ENCODE measurements at places on chromosomes 6 and 20.
A peak's percentile ranks its signal among the peaks of the same experiment; 100 is the strongest.

DNA sequence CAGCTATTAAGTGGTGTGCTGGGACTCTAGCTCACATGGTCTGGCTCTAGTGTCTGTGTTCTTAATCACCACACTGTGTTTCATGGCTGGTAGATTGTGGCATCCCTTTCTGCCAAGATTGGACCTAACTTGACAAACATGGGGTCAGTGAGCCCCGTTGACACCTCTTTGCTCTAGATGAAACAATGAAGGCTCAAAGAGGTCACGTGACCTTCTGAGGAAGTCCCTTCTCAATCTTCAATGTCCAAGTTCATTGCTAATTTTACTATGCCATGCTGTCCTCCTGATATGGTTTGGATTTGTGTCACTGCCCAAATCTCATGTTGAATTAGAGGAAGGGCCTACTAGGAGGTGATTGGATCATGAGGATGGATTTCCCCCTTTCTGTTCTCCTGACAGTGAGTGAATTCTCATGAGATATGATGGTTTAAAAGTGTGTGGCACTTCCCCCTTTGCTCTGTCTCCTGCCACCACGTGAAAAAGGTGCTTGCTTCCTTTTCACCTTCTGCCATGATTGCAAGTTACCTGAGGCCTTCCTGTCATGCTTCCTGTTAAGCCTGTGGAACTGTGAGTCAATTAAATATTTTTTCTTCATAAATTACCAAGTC, 177.8 kb upstream of the MYLIP start:
- no peak for DNase-seq

DNA sequence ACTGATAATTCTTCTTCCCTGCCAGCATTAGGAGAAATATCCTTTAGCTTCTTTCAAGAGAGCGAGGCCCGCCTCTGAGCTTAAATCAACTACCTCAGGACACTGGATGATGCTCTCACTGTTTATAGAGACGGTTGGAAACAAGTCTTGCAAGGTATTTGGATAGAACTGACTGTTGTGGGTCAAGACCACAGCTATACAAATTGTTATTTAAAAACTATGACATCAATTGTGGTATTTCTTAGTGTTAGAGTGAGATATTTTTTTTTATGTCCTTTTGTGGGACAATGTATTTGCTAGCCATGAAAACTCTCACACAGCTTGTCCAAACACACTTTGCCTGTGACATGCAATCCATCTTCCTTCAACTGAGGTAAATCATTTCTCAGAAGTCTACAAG, 136.3 kb upstream of the PHACTR1 start:
- no peak for DNase-seq

GRCh38 chr6:40399888-40400457, 187.2 kb downstream of the LRFN2 start:
- no peak for DNase-seq

DNA sequence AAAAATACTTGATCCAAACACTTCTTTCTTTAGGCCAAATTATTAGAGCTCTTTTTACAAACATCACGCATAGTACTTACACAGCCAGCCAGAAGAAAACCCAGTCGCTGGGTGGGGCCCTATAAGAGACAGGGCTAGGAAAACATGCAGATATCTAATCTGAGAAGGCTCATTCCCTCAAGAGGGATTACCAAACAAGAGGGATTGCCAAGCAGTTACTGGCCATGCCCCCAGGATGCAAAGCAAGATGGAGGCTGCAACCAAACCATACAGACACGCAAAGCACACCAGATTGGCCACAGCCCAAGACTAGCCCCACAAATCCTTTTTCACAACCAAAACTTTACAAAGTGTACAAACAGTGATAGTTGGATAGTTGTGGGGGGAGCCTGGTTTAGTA, 1235.4 kb upstream of the GJE1 start:
- DNase-seq, result no peak

DNA sequence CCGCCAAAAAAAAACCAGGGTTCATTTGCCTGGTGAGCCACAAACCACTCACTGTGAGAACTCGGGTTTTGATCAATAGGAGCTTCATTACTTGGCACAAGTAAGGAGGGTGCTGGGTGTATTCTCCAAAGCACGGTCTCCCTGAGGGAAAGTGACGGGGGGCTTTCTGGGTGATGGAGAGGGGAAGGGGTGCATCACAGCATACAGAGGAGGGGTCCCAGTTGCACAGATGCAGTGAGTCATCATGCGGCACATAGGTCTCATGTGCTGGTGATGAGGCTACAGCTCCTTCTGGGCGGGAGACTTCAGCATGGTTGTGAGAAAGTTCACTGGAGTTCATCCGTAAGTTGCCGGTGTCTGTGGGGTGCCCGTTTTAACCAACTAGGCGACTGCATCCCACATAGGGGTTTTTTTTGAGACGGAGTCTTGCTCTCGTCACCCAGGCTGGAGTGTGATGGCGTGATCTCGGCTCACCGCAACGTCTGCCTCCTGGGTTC, 36.2 kb downstream of the SUN5 start:
- DNase-seq, result no peak

DNA sequence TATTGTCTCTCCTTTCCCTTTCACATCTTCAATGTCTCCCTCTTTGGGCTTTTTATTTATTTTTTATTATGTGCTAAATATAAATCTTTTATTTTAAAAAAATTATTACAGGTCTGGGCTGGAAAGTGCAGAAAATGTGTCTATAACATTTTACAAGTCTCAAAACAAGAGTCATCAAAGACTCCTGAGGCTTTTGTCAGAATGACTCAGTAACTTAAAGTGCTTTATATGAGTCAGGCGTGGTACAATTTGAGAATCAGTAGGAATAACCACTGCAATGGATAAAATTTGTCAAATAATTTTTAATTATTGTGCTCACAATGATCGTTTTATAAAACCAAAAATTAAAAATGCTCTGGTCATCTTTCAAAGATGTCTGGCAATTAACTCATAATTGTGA, 193.9 kb downstream of the MMUT start:
- no peak for DNase-seq

GRCh38 chr6:104613416-104614001, 246.2 kb downstream of the HACE1 start:
- no peak for DNase-seq

DNA sequence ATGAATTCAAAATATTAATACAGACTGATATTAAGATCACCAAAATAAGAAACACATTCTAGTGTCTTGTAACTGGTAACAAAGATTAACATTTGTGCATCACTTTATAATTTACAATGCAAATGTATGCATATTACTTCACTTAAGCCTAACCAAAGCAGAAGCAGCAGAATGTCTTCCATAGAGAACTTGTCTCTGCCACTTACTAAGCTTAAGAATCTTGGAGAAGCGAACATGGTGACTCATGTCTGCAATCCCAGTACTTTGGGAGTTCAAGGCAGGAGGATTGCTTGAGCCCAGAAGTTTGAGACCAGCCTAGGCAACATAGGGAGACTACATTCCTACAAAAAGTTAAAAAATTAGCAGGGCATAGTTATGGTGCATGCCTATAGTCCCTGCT, 18.8 kb downstream of the AK9 start:
- DNase-seq, result no peak

GRCh38 chr6:83708546-83708969, 343 bp downstream of the SNAP91 start:
- DNase-seq, result no peak

- no peak for DNase-seq
These were observed 164.0 kb downstream of the FOXC1 start for GRCh38 chr6:1773700-1774099.

DNA sequence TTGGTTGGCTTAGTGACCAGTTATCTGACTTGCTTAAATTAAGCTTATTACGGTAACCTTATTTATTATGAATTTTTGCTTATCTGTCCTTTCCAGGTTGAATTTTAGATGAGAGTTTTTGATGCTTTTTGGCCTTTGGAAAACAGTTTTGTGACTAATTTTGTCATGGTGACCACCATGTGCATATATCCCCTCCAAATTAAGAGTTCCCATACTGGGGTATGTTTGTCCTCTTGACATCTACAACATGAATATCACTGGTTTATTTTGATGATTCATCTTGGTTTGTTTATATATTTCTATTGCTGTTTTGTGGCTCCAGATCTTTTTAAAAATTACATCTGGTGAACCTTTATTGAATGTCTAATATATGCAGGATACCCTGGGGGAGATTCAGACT, 61.4 kb downstream of the PHF20 start:
- no peak for DNase-seq

- DNase-seq, result no peak
These were observed 23.7 kb downstream of the SDHAF4 start for GRCh38 chr6:70590400-70590799.

GRCh38 chr20:11917663-11918062, at the start of gene BTBD3:
TSS of gene BTBD3 (plus strand) at chr20:11917893. CDS start at chr20:11918276, 383 bp downstream.
- DNase-seq, result peak; percentile 73

GRCh38 chr6:6626187-6626586, 37.7 kb downstream of the LY86 start:
- DNase-seq, result no peak

- DNase-seq, result no peak
These were observed 21.4 kb upstream of the MYL9 start for GRCh38 chr20:36519944-36520343.

DNA sequence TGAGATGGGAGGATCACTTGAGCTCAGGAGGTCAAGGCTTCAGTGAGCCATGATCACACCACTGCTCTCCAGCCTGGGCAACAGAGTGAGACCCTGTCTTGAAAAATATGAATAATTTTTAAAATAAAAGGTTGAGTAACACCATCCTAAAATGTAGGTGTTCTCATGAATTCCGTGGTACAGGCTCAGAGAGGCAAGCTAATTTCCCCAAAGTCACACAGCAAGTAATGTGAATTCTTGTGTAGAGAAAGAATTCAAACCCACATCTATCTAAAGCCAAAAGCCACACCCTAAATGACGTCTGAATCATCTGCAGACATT, 80.5 kb downstream of the ZNF217 start:
- no peak for DNase-seq

DNA sequence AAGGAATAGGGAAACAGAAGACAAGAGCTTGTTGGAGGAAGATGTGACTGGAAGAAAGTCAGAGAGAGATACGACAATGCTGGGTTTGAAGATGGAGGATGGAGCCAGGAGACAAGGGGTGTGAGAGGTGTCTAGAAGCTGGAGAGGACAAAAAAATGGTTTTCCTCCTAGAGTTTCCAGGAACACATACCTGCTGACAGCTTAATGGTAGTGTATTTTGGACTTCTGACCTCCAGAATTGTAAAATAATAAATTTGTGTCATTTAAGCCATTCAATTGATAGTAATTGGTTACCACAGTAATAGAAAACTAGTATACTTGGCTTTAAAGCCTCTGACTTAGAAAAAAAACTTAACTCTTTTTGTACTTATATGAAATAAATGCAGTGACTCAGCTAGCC, 3.6 kb downstream of the AIG1 start:
- DNase-seq, result no peak

DNA sequence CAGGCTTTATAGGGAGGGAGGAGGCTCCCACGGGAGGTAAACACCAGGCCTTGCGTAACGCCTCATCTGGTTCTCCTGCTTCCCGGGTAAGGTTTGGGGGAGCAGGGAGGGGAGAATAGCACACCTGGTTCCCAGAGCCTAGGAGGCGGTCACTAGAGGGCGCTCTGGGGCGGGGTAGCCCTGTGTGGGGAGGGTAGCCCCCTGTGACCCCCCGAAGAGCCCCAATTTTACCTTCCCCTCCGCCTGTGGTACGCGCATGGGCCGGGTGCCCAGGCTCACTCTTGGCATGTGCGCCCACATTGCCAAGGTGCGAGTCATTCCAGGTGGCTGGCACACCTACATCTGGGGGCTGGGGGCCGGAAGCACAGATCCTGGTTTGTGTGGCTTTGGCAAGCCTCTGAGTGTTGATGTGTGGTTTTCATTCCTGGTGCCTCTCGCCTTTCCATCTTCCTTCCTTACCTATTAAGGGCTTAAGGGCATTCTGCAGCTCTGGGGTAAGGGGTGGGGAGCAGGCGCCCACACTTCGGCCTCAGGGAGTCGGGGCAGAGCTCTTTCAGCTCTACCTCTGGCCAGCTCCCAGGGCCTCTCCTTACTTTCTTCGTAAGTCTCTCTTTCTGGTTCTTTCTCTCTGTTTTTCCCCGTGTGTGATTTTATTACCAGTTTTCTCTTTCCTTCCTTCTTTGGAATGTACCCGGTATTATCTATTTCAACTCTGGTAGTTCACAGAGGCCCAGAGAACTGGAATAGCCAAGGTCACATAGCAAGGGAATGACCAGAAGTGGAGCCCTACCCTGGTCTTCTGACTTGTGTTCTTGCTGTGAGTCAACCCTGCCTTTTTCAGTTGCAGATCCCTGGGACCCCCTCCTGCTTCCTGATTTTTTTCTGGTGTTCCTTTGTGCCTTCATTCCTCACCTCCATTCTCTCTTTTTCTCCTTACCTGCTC, 492 bp upstream of the RNF39 start:
- DNase-seq, result peak; percentile 76

GRCh38 chr6:157607317-157608109, 215.5 kb upstream of the SNX9 start:
- no peak for DNase-seq

DNA sequence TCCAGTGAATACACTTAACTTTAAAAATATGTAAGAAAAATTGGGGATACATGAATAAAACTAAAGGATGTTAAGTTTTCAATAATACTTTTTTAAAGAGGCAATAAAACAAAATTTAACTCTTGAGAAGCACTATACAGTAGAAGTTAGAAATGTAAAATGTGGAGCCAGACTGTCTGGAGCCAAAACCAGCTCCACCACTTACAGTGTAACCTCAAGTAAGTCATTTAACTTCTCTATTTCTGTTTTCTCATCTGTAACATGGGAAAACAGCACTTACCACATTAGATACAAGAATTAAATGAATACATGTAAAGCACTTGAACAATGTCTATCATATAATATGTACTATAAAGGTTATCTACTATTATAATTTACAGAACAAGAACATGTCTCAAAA, 6.7 kb downstream of the ATG5 start:
- DNase-seq, result no peak

DNA sequence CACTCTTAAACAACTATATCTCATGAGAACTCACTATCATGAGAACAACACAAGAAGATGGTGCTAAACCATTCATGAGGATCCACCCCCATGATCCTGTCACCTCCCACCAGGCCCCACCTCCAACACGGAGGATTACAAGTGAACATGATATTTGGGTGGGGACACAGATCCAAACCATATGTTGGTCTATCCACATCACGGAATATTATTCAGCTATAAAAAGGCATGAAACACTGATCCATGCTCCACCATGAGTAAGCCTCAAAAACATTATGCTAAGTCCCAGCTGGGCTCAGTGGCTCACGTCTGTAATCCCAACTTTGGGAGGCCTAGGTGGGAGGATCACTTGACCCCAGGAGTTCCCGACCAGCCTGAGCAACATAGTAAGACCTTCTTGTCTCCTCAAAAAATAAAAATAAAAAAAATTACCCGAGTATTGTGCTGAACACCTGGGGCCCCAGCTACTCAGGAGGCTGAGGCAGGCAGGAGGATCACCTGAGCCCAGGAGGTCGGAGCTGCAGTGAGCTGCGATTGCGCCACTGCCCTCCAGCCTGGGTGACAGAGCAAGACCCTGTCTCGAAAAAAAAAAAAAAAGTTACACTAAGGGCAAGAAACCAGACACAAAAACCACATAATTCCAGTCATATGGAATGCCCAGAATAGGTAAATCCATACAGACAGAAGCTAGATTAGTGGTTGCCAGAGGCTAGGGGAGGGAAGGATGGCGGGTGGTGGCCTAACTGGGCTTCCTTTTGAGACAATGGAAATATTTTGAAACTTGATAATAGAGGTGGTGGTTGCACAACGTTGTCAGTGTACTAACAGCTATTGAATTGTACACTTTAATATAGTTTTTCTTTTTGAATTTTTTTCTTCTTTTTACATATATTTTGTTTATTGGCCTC, 43.1 kb downstream of the ZNF217 start:
- DNase-seq, result no peak

GRCh38 chr20:53941680-53942471, 128.5 kb downstream of the BCAS1 start:
- DNase-seq, result no peak
